ENCODE measurements at places on chromosomes 11 and 22.

- DNase-seq = no peak
Measured at GRCh38 chr22:49149721-49150608, 677.7 kb downstream of the BRD1 start.

DNA sequence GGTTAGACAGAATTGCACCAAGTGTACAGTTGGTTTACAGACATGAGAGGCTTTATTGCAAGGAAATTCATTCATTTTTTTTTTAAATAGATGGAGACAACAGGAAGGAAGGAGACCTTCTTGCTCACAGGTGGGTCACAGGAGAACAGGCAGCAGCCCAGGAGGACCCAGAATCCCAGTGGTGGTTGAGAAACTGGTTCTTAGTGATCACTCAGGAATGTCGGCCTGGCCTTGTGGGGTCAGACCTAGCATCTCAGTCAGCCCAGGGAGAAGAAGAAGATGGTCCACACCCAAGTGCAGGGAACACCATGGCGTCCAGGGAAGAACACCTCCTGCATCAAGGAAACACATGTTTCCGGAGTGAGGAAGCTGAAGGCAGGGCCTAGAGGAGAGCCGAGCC, 849 bp downstream of the KRTAP5-11 start:
- no peak for DNase-seq

DNA sequence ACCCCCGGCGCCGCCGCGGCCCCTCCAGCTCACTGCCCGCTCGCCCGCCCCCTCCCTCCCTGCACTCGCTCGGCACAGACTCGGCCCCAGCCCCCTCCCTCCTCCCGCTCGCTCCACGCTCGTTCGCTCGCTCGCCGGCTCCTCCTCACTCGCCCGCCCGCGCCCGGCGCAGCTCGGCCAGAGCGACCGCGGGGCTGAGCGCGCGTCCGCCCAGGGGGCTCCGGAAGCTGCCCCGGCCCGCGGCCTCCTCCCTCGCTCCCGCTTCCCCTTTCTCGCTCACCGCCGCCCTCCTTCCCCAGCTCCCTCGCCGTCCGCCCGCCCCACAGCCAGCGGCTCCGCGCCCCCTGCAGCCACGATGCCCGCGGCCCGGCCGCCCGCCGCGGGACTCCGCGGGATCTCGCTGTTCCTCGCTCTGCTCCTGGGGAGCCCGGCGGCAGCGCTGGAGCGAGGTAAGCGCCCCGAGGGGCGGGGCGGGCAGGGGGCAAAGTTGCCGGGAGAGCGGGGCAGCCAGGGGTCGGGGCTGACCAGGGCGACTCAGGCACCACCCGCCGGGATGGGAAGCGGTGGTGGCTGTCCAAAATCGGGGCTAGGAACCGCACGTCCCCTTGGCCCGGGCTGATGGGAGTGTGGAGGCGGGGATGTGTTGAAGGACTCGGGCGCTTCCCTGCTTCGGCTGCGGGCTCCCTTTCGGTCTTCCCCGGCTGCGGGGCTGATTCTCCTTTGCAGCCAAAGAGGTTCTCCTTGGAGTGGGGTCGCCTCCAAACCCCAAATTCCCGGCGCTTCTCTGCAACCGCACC, at the start of gene SEZ6L:
SEZ6L (plus strand) TSS at position 148 of the 797 bp plus-strand sequence; CDS start at position 356, 208 bp downstream.
- peak; percentile 21 for DNase-seq

DNA sequence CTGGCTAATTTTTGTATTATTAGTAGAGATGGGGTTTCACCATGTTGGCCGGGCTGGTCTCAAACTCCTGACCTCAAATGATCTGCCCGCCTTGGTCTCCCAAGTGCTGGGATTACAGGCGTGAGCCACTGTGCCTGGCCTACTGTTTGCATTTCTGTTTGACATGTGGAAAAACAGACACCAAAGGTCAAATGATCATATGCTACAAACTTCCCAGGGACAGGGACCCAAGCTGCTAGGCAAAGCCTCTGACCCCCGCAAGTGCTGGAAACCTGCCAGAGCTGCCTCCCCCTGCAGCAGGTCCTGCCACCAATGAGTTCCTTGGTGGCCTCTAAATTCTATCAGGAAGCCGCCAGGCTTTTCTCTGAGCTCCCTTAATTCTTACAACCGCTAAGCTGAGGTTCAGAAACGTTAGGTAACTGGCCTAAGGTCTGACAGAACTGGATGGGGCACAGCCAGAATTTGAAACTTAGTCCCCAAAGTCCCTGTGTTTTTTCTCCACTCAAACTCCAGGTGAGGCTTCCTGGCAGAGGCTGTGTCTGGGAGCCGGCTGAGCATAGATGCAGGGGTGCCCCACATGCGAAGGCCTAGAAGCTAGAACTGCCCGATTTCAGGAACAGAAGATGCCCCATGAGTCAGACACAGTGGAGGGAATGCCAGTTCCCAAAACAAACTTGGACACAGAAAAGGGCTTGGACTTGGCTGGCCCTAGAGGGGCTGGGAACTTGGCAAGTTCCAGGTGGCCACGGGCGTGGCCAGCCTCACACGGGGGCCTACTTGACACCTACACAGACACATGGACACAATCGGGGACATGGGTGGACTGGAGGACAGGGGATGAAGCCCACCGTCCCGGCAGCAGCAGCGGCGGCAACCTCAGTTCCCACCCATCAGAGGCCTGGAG, 7.4 kb downstream of the CSNK1E start:
- DNase-seq = no peak

DNA sequence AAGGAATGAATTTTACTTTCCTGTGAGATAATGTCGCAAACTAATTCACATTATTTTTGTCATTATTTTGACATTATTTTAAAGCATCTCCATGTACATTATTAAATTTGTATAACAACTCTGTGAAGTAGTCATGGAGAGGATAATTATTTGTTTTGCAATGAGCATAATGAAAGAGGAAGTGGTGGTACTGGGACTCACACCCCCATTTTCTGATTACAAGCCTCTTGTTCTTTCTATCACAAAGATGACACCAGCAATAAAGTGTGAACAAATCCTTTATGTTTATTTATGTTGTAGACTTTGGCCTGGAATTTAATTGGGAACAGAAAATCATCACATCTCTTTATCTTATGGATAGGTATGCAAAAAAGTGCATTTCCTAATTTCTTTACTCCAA, 522.6 kb downstream of the TMEM135 start:
- no peak for DNase-seq

GRCh38 chr11:19768815-19769214, 56.2 kb downstream of the NAV2 start:
- no peak for DNase-seq

DNA sequence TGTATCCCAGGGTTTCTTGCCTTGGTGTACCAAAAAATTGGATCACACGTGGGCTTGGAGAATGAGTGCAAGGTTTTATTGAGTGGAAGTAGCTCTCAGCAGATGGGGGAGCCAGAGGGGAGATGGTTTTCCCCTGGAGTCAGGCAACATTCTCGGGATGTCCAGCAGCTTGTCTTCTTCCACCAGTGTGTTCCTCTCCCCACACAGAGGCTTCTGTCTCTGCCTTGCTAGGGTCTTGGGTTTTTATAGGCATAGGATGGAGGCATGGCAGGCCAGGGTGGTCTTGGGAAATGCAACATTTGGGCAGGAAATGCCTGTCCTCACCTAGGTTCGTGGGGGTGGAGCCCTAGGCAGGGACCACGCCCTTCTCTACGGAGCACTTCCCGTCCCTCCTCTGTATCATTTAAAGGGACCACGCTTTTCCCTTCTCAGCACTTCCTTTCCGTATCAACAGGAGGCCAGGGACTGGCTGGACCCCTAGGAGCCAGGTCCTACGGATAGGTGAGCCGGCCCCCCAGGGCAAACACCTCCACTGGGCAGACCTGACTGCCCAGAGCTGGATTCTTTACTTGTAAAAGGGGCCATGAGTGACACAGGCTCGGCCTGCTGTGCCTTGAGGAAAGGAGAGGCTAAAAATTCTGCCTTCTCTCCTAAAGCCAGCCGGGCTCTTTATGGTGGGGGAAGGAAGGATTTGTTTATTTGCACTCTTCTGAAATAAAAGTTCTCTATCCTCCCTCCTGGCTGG, 55.3 kb upstream of the CCDC188 start:
- DNase-seq = peak; percentile 79

- no peak for DNase-seq
Measured at GRCh38 chr22:42528591-42529307, 9.2 kb upstream of the RRP7A start.

DNA sequence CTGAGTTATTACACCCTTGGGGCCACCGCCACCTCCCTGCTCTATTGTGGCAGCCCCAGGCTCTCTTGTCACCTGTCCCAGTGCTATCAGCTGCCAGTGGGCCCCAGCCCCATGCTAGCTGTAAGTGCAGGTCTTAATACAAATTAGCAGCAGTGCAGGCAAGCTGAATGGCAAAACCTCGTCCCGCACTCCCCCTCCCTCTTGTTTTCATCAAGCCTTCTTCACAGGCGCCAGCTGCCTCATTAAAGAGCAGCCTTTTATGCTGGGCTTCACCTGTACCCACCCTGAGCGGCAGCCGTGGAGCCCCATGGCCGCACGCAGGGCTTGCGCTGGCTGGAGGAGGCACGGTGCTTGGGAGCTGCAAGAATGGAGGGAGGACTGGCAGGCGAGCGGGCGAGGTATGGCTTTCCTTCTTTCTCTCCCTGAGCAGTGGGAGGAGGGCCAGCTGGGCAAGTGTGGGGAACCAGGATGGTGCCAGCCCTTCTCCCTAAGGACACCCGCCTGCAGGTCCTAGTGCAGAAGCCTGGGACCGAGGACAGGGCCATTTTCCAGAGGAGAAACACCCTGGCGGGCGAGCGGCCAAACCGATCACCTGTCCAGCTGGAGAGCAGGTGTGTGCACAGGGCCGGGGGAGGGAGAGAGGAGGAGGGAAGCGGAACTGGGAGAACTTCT, 70.7 kb downstream of the FLI1 start:
- DNase-seq = no peak

DNA sequence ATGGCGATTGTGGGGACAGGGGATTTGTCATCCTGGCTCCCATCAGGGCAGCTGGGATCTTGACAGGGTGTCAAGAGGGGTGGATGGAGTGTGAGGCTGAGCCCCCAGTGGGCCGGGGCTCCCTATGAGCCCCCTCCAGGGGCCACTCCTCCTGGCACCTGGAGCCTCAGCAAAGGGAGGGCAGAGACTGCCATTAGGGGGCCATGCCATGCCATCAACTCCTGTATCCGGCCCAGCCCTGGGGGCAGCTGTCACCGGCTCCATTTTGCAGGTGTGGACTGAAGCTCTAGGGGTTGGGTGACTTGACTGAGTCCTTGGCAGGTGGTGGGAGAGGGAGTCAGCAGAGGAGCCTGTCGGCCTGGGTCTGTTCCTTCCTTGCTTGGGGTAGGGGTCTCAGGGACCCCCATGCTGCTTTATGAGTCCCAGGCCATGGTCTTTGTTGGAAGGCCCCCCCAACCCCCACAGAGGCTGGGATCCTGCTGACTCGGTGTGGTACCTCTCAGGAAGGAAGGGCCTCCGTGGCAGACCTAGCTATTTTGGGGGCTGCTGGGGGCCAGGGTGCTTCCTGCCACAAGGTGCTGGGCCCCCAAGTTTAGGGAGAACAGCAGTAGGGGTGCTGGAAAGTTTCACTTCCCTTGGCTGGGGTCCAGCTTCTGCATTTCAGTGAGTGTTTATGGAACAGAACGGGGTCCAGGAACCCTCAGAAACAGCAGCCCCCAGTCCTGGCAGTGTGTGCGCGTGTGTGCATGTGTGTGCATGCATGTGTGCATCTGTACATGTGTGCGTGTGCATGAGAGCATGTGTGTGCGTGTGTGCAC, 1.5 kb downstream of the ACY3 start:
- DNase-seq = no peak

- no peak for DNase-seq
Measured at GRCh38 chr11:32729976-32730375, 64.5 kb downstream of the CCDC73 start.

Measured in HAP-1 (cell line).